GM23338 (cell line): ENCODE measurements at places on chromosomes 2 and 18. TPM values are rescaled to one million over a fixed set of nuclear protein-coding genes. Genes with fewer than 3 reads are reported as not detected.

- no peak for DNase-seq
Observed at GRCh38 chr2:100653449-100654035, 90.7 kb downstream of the PDCL3 start.

Gene SCYGR4
- total RNA-seq, result not detected in 2 replicates

Gene SIX2
- 0.31 and 0.87 TPM in 2 replicates for total RNA-seq

- no peak for DNase-seq
Observed at GRCh38 chr2:24889221-24889620, 30.8 kb downstream of the ADCY3 start.

Gene POTEF
- 1.8 and 3.0 TPM in 2 replicates for total RNA-seq

- DNase-seq, result no peak
Observed at GRCh38 chr2:239774933-239775622, 250.1 kb downstream of the NDUFA10 start.

Gene B3GNT7
- total RNA-seq, result 78.1 and 89.4 TPM in 2 replicates

Gene CABYR
- total RNA-seq, result 34.6 and 48.4 TPM in 2 replicates

GRCh38 chr2:126933711-126934091 lies 35.0 kb downstream of the TEX51 start:
- no peak for DNase-seq

GRCh38 chr2:27627963-27628766 lies 647 bp downstream of the CCDC121 start:
- DNase-seq, result peak; percentile 25

GRCh38 chr18:35910327-35910726 lies 62.2 kb upstream of the RMP24 start:
- no peak for DNase-seq

DNA sequence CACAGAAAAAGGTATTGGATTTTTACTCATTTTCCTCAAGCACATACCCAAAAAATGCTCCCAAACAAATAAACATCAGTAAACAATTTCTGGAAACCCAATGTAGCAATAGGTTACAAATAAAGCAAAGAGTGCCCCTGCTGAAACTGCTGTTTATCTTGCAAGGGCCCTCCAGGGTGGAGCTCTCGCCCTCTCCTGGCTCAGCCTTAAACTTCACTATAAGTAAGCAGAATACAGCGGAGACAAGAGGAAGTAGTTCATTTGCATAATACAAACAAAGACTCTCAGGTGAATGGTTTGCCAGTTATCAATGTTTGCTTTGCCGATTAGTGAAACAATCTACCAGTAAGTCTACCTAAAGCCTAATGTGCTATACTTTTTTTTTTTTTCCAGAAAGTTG lies 437.6 kb downstream of the DLGAP1 start:
- DNase-seq, result peak; percentile 87

- no peak for DNase-seq
Observed at GRCh38 chr2:187445051-187445450, 3.0 kb downstream of the CALCRL start.

Gene DNMT3A
- total RNA-seq, result 67.2 and 80.4 TPM in 2 replicates

DNA sequence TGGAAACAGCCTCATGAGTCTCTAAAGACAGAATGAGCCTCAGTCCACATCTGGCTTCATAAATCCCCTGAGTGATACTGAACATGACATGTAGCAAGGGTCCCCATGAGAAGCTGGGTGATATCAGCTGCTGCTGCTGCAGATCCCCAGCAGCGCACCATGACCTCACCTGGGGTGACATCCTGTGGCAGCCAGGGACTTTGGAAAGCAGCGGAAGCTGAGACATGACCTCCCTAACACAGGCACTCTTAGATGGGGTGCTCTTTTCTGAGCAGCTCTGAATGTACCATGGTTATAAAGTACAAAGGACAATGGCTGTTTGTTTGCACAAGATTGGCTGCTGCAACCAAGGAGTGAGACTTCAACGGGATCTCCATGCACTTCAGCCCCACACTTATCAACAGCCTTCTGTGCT lies 74.7 kb upstream of the TMEM200C start:
- DNase-seq, result peak; percentile 21

Gene CYS1
- 0.04 and 0.31 TPM in 2 replicates for total RNA-seq

DNA sequence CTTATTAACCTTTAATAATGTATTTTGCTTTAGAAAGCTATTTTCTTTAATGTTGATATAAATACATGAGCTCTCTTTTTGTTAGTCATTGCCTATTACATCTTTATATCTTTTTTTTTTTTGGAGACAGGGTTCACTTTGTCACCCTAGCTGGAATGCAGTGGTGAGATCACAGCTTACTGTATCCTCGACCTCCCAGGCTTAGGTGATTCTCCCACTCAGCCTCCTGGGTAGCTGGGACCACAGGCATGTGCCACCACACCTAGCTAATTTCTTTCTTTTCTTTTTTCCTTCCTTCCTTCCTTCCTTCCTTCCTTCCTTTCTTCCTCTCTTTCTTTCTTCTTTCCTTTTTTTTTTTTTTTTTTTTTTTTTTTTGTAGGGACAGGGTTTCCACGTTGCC lies 15.4 kb downstream of the NAB1 start:
- no peak for DNase-seq

Gene RIT2
- 0.70 and 1.9 TPM in 2 replicates for total RNA-seq

DNA sequence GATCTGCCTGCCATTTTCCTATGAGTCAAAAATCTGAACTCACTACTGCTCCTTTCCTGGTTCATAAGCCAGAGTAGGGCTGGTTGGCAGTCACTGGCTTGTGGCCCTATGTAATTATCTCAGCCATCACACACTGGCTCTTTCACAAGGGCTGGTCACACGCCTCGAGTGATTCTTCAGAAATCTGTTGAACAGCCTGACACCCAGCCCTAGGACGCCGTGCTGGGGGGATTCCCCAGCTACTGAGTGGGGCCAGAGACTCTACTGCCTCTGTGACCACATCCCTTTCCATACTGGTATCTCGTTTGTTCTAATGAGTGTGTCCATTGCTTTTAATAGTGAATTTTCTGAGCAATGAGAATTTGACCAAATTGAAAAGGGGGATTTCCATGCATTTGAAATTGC lies 45.8 kb upstream of the RBM44 start:
- no peak for DNase-seq

GRCh38 chr18:32770666-32771168 lies 2.1 kb downstream of the KLHL14 start:
- peak; percentile 51 for DNase-seq

- DNase-seq, result no peak
Observed at GRCh38 chr2:106996171-106996769, 110.3 kb upstream of the ST6GAL2 start.

Gene INPP5D
- 8.0 and 8.3 TPM in 2 replicates for total RNA-seq

DNA sequence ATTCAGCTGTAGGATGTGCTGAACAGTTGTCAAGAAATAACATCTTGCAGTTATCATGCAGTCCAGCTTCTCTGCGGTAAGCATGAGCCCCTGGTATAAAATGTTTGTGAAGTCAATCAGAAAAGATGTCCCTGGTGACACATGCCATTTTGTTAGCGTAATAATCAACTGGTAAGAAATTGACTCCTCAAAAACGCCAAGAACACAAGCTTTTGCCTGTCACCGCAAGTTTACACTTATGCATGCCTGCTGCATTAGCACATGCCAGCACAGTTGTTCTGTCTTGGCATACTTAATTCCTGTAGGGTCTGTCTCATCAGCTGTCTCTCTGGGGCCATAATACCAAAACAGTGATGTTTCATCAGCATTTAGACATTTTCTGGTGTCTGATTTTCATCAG lies 524.8 kb upstream of the DSEL start:
- no peak for DNase-seq

Gene MAPRE2
- total RNA-seq, result 33.9 and 40.4 TPM in 2 replicates

DNA sequence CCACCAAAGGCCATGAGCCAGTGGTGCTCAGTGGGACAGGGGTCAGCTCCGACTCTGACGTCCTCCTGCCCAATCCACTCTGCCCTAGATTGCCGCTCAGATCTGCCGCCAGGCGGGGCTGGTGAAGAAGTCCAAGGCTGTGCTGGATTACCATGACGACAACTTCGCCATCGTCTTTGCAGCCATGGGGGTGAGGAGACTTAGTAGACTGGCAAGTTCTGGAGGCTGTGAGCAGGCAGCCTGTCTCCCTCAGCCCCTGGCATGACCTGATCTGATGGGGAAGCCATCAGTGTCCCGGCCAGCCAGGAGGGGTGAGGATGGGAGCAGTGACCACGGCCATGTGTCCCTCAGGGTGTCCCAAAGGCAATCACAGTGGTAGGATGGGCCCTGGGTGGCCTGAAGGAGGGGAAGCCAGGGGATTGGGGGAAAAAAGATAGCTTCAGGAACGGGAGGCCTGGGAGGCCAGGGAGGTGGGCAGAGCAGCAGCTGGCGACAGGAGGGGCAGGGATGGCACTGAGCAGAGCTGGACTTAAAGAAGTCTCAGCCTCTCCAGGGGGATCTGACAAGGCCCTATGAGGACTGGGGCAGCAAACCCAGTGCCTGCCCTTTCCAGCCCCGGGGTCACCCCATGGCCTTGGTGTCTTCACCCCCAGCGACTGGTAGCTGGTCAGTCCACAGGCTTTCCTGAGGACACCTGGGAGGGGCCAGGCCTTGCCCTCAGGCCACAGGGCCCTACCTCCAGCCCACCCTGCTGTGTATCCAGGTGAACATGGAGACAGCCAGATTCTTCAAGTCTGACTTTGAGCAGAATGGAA lies 17.4 kb upstream of the ANKRD53 start:
- DNase-seq, result peak; percentile 48

GRCh38 chr2:121884511-121884921 lies 129.1 kb downstream of the TSN start:
- DNase-seq, result peak; percentile 29

DNA sequence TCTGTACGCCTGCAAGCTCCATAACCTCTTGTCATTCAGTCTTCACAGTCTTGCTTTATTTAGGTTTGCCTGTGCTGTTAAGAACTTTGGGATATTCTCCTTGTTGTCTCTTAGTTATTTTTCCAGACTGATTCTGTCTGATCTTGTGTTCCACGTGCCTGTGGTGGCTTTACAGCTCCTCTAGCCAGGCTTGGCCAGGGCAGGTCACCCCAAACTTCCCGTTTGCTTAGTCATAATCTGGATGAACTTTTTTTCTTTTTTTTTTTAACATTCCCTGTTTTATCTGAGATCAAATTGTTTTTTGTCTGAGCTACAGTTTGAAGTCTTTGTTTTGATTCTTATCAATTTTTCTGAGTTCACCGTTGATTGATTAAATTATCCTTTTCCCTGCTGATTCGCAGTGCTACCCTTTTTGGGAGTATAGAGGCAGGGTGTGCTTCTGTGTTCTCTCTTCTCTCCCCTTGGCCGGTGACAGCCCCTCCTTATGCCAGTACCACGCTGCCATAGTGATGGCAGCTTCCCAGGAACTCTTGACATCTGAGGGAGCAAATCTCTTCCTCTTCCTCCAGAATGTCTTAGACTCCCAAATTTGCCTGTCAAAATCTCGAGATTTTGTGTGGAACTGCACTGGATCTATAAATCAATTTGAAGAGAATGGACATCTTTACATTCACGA lies 2.5 kb downstream of the SP100 start:
- DNase-seq, result no peak

GRCh38 chr2:230798769-230799399 lies 65.9 kb upstream of the ITM2C start:
- peak; percentile 80 for DNase-seq

- no peak for DNase-seq
Observed at GRCh38 chr2:69311024-69311416, 76.0 kb downstream of the GFPT1 start.

Gene SALL3
- 29.0 and 39.8 TPM in 2 replicates for total RNA-seq

DNA sequence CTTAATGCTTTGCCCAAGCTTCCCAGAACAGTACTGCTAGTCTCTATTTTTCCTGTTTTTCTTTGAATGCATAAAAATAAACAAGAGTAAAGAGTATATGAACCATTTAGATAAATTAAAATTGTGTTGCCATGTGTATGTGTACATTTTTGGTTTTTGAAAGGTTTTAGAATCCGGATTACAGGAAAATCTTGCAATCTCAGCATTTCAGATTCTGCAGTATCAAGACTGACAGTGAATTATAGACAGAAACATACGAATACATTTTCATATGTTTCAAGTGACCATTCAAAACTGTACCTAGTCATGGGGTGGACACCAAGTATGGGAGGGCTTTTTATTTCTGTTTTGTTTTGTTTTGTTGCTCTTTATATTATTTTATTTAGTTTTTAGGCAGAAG lies 604.1 kb downstream of the LRP1B start:
- no peak for DNase-seq

Gene VIT
- not detected in 2 replicates for total RNA-seq

DNA sequence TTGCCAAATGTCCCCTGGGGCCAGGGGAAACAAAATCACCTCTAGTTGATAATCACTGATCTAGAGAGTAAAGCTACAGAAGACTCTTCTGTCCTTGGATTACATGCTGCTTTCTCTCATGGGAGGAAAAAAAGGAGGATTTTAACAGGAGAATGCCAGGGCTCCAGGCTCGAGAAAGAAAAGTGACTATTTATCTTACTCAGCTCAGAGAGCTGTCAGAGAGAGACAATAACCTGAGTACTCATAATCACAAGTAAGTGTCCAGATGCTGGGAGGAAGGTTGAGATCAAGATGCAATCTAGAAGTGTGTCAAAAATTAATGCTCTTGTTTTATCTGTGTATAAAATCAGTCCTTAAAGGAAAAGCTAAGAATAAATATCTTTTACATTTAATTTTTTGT lies 133.3 kb downstream of the PTRHD1 start:
- DNase-seq, result no peak

DNA sequence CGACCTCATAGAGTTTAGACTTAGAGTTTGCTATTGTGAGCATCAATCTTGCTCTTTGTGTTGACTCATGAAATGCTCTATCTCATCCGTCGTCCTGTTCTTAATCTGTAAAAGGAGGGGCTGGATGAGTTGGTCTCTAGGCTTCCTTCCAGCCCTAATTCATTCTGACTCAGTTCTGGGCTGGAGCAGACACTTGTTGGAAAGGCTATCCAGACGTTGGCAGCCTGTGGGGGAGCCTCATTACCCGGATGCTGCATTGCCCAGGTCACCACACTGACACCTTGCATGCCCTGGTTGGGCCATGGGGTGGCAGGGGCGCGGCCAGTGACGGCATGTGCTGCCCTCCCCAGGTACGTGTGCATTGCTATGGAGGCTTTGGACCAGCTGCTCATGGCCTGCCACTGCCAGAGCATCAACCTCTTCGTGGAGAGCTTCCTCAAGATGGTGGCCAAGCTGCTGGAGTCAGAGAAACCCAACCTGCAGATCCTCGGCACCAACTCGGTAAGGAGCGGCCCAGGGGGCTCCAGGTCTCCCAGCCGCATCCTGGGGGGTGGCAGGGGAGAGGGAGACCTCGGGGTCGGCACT lies 61.5 kb downstream of the EFR3B start:
- DNase-seq, result no peak

GRCh38 chr2:223203971-223204929 lies 152.3 kb downstream of the KCNE4 start:
- no peak for DNase-seq

- no peak for DNase-seq
Observed at GRCh38 chr18:10124071-10124470, 210.3 kb downstream of the VAPA start.

DNA sequence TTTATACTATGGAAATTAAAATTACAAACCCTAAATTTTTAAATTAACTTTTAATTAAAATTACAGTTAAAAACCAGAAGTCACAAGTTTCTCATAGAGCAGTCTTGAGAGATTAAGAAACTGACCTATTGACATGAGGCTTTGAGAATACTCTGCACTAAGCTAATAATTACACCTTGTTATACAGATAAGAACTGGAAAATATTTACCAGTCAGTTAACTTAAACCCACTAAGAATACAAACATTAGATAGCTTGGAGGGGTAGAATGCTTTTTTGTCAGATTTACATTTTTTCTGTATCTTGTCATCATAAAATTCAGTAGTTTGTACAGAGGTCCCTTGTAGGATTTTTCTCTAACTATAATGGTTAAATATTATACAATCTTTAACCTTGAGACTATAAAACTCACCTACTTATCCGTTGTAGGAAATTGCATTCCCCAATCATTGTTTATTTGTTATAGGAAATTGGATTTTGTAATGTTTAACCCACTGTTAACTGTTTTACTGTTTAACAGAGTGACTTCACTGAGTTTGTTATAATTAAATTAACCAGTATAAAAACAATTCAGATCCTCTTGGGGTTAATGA lies 219.7 kb upstream of the PKDCC start:
- DNase-seq, result no peak

Gene SLC9A4
- total RNA-seq, result not detected in 2 replicates
